AG04449 (cell line): ENCODE measurements at places on chromosomes 2 and 18.

DNA sequence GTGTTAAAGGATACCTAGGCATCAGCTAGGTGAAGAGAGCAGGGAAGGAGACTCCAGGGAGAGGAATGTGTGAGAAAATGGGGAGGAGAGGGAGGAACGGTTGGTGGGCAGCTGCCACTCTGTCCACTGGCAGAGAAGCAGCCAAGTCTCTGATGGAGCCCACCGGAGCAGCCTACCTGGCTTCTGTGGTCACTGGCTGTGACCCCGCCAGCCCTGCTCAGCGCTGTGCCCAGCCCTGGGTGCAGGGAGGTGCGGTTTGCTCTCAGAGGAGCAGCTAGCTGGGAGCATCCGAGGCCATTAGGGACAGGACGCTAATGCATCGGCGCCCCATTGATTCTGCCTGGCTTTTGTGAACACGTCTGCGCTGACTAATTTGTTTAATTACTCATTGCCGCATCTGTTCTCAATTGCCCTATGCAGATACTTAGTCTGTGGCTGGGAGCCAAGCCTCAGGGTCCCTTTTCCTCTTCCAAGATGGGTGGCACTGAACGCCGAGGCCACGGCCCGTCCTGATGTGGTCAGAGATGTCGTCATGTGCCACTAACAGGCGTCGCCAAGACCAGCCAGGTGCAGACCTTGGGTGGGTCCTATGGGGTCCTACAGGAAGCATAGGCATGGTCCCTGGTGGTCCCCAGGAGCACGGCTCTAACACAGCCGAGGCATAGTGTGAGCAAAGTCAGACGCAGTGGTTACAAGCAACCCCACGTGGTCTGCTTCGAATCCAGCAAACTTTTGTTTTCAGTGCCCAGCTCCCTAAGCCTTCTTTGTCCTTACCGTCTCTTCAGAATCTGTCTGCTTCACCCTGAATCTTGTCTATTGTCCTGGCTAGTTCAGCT is 82.0 kb downstream of the RRM2 start:
- DNase-seq, result no peak

DNA sequence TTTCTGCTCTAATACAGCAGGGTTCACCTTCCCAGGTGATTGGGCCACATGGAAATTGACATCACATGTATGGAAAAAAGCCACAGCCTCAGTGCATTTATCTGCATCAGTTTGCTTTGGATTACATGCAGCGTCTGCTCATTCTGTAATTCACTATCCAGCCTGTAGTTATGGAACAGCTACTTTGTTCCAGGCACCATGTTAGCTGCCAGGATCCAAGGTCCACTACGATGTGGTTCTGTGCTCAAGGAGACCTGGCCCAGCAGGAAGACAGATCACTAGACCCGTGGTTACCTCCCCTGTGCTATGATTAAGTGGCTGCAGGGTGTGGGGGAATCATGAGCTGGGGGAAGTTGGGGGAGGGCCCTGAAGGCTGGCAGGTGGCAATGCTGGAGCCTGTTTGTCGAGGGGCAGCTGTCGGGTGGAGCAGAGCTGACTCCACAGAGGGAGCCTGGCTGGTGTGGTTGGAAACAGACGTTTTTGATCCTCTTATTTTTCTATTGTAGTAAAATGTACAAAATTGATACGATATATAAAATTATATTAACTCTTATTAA is 58.6 kb downstream of the TSHZ1 start:
- DNase-seq, result no peak

DNA sequence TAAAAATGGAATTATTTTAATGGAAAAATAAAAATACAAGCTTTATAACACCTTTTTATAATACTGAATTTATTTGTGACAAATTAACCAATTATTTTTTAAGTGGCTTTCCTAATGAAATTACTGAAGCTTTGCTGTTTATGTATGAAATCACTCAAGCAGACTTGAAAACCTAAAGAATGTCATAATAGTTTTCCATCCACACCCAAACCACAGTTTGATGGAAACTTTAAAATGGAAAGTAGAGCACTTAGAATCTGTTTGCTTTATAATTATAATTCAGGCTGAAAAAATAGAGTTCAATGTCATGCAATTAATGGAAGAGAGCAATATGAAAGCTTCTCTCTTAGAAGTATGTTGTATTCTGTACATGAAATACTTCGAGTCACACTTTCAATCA is 31.6 kb upstream of the WDR75 start:
- no peak for DNase-seq

DNA sequence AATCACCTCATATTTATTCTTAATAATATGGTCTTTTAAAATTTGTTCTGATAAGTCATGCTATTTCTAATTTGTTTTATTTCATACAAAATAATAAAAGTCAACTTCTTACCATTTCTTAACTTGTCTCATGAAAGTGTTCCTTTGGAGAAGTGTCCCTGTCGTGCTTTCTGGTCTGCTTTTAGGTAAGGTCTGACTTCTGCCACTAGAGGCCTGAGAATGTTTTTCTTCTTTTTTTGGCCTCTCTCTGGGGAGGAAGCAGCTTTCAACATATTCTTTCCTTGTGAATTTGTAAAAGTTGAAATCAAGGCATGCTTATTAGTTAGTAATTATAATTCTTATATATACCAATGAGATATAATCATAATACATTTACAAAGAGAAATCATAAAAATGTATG is 39.4 kb downstream of the MAP2 start:
- DNase-seq, result no peak

DNA sequence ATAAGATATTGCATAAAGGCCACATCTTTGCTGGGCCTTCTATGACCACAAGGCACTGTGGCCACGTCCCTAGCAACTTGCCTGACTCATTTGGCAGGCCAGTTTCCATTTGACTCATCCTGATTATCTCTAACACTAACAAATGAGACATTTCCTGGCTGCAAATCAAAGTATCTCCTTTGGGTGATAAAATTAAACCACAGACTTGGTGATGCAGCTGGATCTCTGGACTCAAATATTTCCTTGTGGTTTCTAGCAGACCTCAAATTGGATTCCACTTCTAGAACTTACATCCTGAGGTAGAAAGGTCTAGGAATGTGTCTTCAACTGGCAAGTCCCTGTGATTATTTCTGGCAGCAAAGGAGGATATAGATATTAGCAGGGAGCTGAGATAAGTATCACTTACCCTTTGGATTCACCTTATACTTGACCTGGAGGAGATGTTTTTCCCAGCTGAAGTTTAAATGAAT is 167.9 kb upstream of the NXPH2 start:
- DNase-seq, result peak; percentile 83

DNA sequence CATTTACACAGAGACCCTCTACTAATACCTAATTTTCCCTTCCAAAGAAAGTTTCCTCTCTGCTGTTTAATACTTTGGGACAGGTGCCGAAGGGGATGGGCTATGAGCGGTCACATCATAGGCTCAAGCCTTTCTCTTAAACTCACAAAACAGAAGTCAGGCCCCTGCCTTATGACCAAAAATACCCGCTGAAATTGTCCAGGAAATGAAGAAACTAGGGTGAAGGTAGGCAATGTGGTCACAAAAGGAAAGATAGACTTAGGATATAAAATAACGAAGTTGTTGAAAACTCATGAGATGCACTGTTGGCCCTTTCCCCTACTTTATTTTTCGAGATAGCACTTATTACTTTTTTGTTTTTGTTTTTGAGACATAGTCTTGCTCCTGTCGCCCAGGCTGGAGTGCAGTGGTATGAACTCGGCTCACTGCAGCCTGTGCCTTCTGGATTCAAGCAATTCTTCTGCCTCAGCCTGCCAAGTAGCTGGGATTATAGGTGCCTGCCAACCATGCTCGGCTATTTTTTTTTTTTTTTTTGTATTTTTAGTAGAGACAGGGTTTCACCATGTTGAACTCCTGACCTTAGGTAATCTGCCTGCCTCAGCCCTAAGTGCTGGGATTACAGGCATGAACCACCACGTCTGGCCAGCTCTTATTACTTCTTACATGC is 16.3 kb downstream of the SLC8A1 start:
- DNase-seq, result no peak

DNA sequence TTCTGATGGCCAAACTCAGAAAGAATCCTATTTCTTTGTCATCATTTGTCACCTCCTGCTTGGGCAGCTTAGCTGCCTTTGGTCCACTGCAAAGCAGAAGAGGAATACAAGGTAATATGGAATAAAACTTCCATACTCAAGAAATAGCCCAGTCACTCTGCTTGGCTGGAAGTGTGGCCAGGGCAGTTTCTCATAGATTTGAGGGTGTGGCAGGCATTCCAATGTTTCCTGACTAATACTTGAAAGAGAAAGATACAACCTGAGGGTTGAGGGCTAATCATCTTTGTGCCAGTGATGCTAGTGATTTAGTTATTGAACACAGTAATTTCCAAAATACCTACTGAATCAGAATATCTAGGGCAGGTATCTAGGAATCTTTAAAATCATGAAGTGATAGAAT is 83.1 kb downstream of the FAM161A start:
- no peak for DNase-seq

DNA sequence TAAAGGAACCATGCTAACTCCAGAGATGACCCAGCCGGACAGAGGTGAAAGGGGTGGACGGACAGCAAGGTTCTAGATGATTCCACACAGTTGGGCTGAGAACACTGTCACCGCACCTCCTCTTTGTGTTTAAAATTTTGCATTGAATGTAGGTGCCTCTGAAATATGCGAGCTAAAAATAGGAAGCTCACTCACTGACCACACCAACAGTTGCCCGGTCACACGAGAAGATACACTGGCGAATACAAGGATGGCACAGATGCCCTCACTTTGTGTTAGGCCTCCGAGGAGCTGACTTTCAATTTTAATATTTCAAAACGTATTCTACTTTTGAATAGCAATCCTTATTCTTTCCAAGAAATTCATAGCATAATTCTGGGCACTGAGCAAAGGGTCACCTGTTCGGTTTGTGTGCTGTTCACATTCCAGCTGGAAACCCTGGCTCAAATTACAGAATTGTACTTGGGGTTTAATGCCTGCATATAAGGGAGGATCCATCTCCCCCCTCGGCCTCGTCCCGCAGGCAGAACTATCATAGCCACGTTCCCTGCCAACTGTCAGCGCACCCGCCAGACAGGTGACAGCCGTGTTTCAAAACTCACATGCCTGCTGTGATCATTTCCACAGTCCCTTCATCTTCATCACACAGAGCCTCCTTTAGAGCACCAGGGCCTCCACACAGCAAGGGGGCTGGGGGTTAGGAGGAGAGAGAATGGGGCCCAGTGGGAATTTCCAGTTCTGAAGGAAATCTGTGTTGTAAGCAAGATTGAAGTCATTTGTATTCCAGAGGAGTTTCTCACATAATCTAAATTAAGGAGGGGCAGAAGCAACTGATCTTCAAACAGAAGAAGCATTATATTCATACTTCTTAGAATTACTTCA is 48.2 kb downstream of the ADI1 start:
- DNase-seq, result no peak
